Dorsolateral prefrontal cortex (tissue), 122 donors: ENCODE measurements at places on chromosomes 4 and X.

- DNase-seq, result no peak
Observed at GRCh38 chrX:71173440-71173839, 28.8 kb downstream of the NLGN3 start.

DNA sequence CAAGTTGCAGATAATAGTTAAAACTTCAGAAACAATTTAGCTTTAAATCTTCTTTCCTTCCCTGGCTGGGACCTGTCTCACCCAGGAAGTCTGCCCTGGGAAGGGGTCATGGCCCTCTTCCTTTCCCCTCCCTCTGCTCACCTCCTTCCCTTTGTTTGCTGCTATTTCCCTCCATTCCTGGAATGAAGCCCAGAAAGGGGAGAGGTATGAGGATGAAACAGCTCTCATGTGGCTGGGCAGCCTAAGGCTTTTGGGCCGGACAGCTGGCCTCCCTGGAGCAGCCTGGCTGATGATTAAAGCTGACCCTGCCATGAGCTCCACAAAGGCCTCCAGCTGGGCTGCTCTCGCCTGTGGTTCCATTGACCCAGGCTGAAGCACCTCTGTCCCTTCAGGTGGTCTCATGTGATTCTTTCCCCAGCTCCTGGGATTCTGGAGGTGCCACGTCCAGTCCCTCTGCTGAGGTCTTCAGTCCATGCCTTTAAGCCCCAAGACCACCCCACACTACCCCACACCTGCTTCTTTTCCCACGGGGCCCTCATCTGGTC is 202.1 kb downstream of the PTTG2 start:
- DNase-seq, result no peak

- DNase-seq, result no peak
Observed at GRCh38 chr4:90540536-90540935, 413.3 kb downstream of the CCSER1 start.

- no peak for DNase-seq
Observed at GRCh38 chr4:44927399-44928380, 201.3 kb upstream of the GNPDA2 start.

GRCh38 chrX:17767734-17768133 is 30.4 kb downstream of the SCML1 start:
- DNase-seq, result no peak

DNA sequence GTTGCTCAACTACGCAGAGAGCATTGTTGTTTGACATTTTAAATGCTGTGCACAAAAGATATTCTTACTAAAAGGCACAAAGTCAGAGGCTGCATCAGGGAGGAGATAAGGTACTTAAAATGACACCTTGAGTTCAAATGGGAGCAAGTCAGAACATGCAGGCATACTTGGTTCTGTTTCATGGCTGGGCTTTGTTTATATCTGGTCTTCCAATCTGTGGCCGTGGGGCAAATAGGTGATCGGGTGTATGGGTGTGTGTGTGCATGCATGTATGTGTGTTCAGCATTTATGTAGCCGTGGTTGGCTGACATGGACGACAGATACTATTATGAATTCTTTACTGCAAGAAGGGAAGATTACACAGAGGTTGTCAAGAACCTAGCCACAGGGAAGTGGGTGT is 106.1 kb downstream of the RASL11B start:
- DNase-seq, result no peak

GRCh38 chr4:170027181-170027829 is 1.1 kb upstream of the MFAP3L start:
- peak; percentile 90 for DNase-seq

DNA sequence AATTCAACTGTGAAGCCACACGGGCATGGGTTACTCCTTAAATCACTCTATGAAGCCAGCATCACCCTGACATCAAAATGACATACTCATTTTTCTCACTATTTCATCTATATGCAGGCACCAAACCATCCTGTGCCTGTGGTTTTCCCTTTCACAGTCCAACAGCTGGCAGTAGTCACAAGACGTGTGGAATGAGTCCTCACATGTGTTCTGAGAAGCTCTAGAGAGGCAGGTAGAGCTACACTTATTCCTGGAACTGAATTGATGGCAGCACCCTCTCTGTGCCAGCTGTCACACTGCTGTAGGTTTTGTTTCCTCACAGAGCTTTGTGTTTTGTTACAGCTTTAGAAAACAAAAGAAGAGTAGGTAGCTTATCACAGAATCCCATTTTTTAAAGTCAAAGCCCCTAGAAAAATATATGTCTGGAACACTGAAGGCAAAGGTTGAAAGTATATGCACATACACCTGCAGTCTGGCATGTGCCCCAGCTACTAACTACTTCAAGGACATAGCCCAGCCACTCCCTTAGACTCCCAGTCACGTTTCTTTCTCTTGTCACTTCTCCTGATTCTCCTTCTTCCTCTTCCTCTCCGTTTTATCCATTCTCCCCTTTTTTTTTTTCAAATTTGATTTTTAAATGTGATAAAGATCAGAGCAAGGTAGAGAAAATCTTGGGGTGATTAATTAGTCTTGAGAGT is 107.1 kb downstream of the ANXA10 start:
- DNase-seq, result no peak

GRCh38 chr4:4417886-4418285 is 31.0 kb downstream of the NSG1 start:
- DNase-seq, result no peak

DNA sequence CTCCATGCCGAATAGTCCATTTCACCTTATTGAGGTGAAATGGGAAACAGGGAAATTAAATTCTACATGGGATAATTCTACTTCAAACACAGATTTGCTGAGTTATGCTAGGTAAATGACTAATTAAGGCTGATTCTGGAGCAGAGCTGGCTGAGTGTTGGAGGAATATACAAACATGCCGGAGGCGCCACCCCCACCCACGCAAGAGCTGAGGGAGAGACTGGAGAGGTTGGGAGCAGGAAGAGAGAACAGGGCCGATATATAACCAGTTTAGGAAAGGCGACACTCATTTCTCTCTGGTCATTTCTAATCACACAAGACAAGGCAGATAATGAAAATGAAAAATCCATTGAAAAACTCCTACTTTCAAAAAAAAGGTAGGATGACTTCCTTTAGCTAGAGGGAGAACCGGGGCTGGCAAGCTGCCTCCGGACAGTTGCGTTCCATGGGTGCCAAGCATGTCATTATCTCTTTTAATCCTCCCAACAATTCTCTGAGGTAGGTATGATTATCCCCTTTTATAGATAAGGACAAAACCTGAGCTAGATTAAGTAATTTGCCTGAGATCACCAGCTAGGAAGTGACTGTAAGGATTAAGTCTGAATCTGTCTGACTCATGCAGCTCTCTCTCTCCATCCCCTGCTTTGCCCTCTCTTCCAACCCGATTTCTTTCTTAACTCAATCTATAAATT is 27.6 kb upstream of the CFAP299 start:
- no peak for DNase-seq

DNA sequence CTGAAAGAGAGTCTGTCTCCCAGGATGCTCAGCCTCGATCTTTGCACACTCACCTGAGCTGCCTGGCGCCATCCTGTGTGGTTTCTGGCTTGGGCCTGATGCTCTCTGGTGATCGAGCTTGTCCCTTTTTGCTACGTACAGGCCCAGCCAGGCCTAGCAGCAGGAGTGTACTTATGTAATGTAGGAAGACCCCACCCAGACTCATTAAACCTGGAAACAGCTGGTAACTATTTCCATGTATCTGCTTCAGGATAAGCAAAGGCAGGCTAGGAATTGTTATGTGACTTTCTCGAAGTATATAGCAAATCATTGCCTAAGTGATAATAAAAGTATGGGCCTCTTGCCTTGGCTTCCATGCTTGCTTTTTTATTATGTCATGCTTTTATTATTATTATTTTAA is 18.6 kb upstream of the ARSJ start:
- DNase-seq, result no peak

- DNase-seq, result no peak
Observed at GRCh38 chrX:50705042-50705441, 109.0 kb downstream of the SHROOM4 start.

- DNase-seq, result no peak
Observed at GRCh38 chr4:1539859-1540600, 133.8 kb upstream of the NKX1-1 start.

- no peak for DNase-seq
Observed at GRCh38 chr4:14184265-14184664, 556.7 kb upstream of the BOD1L1 start.

DNA sequence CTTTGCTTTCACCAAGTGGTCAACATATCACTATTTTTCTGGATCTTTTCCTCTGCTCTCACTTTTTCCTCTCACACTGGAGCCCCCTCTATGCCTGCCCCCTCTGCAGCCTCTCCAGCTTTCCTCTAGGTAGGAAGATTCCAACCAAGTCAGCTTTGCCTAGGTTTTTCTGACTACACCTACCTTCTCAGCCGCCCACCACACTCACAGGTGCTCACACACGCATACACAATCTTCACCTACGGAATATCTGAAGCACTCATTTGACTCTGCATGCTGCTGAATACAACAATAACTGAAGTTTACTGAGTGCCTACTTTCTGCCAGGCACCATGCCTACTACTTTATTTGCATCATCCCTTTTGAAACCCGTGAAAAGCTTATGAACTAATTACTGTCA is 328.0 kb downstream of the PPP3CA start:
- no peak for DNase-seq

DNA sequence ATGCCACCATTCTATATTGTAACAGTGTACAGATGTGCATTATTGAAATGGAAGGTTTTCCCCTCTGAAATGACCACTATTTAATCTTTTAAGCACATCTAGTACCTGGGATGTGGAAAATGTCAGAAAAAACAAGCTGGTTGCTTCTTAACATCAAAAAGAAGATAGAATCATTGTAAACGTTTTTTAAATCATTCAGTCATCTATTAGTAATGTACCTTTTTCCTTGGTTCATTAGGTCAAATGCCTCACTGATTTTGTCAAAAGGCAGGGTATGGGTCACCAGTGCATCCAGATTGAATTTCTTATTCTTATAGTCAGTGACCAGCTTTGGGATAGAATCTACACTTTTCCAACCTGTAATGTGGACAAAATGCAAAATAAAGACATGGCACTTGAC is 17.7 kb downstream of the ADH4 start:
- no peak for DNase-seq

- DNase-seq, result no peak
Observed at GRCh38 chr4:94371290-94371689, 28.7 kb upstream of the HPGDS start.

- DNase-seq, result no peak
Observed at GRCh38 chr4:155787113-155787710, 28.4 kb downstream of the GUCY1B1 start.

GRCh38 chr4:86791126-86791525 is 58.1 kb downstream of the SLC10A6 start:
- DNase-seq, result no peak

DNA sequence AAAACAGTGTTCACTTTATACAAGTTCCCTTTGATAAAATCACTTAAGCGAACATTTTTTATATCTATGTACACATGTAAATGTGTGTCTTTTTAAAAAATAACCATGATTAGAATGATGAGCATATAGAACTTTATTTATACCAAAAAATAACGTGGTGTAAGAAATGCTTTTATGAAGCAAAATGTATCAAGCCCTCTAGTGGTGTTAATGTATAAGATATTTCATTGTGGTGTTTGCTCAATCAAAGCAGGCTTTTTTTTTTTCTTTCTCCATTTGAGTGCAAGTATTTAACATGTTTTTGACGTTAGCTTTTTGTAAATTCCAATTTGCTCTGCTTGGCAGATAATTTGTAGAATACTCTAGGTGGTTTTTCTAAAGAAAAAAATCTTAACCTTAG is 2092.4 kb upstream of the TENM3 start:
- no peak for DNase-seq

DNA sequence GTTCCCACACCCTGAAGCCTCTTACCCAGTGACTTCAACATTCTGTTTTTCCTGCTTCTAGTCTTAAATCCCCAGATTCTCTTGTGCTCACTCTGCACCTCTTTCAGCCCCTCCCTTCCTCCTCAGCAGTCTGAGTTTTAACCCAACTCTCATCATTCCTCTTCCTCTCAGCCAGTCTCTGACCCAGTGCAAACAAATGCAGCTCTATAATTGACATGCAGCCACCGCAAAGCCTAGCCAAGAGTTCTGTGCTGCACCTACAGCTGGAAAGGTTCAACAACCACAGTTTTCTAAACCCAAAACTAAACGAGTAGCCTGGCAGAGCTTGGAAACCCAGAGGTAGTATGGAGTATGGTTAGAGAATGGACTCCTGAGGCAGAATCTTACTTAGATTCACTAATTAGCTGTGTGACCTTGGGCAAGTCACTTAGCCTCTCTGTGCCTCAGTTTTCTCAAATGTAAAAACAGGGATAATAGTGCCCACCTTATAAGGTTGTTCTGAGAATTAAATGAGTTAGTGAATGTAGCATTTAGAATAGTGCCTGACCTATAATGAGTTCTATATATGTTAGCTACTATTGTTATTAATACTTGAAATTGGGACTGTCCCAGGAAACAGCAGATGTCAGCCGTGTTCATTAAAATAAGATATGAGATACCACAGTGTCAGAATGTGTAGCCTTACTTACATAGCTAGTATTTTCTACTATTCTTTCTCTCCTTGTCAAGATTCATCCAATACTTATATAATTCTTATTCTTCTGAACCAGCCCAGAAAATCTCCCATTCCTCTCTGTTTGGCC is 3.5 kb downstream of the TMEM154 start:
- no peak for DNase-seq

DNA sequence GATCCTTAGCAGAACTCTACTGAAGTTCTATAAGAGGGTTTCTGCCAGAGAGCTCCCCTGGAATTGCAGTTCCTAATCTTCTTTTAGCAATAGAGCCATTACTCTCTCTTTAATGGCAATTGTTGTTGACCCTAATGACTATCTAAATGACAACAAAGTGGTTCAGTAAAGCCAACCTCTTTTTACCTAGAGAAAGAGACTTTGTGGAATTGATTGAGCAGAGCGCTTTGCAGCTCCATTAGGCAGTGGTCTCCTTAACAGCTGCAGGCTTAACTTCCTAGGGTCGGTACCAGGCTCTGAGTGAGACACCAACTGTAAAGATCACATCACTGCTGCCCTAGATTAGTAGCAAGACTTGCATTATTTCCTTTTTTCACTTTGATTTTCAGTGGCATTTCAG is 1472.9 kb upstream of the TENM3 start:
- no peak for DNase-seq

DNA sequence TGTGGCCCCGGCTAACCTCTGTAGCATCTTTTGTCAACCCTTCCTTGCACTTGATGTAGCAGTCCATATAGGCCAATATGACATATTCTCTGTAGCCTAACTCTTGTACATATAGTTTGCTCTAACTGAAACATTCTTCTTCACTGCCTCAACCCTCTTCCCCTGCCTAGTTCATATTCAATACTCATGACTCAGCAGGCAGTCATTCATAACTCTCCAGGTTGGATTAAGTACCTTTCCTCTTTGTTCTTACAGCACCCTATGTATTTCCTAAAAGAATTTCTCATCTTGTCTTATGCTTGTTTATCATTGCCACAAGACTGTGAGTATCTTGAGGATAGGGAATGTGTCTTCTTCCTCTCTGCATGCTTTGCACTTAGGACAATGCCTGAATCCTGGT is 76.9 kb downstream of the TMLHE start:
- DNase-seq, result no peak

DNA sequence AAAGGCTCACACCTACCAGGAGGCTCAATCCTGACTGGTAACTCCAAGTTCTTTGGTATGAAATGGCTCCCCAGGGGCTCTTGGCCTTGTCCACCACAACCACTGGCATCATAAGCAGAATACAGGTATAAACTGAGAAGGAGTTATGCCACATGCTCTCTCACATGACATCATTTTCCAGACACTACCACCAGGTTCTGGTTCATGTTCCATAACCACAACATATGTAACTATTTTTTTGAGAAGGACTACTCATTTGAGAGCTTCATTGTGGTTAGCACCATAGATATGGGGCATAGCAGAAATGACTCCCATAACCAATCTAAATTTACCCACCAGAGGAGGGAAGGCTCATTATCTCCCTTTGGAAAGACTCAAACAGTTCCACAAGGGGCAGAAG is 19.6 kb downstream of the PRDM5 start:
- DNase-seq, result no peak

- no peak for DNase-seq
Observed at GRCh38 chrX:106039920-106040319, 1.4 kb upstream of the SERPINA7 start.
